ENCODE measurements at places on chromosomes 1 and 21.

DNA sequence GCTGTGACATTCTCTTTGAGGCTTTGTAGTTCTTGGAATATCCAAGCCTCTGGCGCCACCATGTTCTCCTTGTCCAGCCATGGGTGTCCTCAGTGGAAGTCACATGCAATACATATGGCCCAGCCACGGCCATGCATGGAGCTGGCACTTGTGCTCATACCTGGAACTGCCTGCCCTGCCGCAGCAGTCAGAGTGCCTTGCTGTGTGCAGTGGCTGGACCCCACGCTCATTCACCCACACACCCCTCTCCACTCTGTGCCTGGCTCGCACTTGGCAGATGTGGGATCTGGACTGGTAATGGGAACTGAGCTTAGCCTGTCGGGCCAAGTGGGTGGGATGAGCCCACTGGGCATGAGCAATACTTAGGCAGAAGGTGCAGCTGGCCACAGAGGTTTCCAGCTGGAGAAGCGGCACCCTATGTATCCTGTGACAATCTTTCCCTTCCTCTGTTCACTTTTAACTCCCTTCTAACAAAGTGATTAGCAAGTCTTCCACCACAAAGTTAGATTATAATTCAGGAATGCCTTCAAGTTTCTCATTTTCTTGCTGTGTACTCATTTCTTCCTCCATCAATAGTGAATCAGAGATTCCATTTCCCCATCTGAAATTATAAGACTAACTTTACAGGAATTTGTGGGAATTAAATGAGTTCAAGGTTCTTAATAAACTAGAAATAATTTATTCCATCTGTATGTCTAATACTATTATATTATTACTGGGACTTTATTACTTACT lies 351.6 kb upstream of the NCAM2 start:
- DNase-seq, result no peak

DNA sequence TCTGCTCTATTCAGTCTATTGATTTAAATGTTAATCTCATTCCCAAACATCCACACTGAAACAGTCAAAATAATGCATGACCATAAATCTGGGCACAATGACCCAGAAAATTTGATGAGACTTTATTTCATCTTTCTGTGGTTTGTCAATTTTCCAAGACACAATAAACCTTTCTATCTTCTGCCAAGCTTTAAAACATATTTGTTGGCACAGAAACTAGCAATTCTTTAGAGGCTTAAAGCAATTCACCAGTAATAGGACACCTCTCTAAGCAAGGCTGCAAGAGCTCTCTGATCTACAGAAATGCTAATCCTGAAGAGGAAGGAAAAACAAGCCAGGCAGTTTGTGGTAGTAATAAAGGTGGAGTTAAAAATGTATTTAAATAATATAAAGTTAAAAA lies 113.7 kb downstream of the FCRL5 start:
- no peak for DNase-seq

DNA sequence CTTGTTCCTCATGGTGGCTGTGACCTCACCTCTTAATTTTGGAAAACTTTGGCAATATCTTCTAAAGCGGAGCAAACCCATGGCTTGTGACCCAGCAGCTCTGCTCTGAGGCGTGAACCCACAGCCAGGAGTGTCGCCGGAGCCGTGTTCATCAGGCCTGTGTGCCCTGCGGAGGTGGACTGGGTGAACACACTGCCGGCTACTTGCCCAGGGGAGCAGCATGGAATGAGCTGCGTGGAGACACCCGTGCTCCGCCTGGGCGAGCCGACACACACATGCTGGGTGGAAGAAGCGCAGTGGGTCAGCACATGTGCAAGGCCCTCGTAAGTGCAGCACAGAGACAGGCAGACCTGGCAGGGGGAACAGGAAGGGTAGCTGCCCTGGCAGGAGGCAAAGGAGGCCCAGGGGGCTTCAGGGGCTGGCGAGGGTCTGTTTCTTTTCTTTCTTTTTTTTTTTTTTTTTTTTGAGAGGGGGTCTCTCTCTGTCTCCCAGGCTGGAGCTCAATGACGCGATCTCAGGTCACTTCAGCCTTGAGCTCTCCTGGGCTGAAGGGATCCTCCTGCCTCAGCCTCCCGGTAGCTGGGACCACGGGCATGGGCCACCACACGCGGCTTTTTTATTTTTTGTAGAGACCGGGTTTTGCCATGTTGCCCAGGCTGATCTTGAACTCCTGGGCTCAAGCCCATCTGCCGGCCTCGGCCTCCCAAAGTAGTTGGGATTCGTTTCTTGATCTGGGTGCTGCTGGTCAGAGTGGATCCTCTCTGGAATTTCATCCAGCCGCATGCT lies 41.8 kb downstream of the AGPAT3 start:
- no peak for DNase-seq

DNA sequence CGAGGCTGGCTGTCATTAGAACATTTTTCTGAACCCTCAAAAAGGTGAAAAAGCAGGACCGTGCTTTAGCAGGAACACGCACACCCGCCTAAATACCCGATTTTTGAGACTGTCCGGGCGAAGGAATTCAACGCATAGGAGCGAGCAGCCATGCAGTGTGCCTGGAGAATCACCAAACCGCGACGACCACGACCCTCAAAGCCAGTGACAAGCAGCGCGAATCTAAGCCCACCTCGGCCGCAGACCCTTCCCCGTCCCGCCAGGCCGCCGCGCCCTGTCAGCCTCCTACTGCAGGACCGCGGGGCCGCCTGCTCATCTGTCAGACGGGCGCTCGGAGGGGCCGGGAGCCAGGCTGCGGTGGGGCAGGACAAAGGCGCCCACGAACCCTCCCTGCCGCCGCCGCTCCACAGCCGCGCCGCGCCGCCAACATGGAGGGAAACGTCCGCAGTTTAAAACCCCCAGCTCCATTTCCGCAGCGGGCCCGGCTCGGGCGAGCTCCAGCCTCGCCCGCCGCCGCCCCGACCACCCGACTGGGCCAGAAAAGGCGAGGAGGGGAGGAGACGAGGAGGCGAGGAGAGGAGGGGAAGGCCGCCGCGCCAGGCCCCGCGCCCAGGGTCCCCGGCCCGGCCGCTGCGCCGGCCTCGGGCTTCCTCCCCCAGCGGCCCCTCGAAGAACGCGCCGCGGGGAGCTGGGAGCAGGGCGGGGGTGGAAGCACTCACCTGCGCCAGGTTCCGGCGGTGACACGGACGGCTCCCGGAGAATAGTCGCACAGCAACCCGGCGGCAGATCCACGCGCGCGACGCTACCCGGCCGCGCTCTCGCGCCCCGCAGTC lies at the start of gene LBR:
Gene LBR, minus strand, starts transcription at position 804 of the 833 bp plus-strand sequence. CDS start 3,963 bp downstream, outside the sequence.
- DNase-seq, result no peak

DNA sequence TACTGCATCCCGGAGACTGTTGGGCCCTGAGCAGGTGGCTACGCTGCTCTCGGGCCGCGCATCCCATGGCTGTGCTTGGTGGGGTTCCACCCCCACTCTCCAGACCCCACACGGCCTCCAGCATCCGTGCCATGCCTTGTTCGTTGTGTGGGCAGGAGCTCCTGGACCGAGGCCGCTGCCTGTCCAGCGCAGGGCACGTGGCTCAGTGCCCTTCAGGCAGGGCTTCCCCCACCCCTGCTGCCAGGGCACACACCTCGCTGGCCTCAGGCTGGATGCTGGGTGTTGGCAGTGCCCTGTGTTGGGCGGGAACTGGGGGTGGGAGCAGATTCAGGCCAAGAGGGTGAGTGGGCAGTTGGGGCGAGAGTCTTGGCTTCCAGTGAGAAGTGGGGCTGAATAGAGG lies 9.9 kb downstream of the PRKCZ start:
- no peak for DNase-seq

- no peak for DNase-seq
These were observed 11.2 kb downstream of the LAPTM5 start for GRCh38 chr1:30746212-30747032.

GRCh38 chr1:219372916-219373615 lies 199.4 kb downstream of the LYPLAL1 start:
- no peak for DNase-seq

DNA sequence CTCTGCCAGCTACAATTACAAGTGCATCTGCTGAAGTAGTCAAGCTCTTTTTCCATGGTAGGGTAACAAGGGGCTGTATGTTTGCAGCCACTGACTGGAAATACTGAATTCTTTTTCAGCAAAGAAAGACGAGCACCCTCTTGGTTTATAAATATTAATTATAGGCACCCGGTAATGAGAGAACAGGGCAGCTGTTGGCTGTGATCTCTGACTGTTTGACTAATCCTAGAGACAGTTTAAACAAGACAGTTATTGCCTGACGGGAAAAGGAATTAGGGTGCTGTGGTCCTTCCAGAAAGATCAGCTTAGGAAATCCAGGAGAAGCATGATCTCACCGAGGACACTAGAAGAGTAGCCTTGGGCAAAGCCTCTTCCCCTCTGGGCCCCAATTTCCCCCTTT lies 183.7 kb upstream of the ZC3H12A start:
- DNase-seq, result no peak

- no peak for DNase-seq
These were observed 8.5 kb downstream of the ERRFI1 start for GRCh38 chr1:8017495-8018197.

DNA sequence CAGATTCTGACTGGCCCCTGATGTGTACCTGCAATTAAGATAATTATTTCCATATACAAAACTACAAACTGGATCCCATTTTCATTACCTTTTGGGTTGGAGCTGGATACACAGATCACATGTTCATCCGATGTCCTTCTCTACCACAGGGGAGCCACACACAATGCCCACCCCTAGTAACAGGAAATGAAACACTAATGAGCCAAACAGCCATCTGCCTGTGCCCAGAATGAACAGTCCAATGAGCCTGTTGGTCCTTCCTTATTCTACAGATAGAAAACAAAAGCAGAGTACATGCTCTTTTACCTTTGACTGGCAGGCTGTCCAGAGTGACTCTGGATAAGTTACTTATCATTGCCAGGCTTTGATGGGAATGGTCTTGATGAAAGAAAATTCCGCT lies 68.6 kb downstream of the SIPA1L2 start:
- DNase-seq, result no peak

DNA sequence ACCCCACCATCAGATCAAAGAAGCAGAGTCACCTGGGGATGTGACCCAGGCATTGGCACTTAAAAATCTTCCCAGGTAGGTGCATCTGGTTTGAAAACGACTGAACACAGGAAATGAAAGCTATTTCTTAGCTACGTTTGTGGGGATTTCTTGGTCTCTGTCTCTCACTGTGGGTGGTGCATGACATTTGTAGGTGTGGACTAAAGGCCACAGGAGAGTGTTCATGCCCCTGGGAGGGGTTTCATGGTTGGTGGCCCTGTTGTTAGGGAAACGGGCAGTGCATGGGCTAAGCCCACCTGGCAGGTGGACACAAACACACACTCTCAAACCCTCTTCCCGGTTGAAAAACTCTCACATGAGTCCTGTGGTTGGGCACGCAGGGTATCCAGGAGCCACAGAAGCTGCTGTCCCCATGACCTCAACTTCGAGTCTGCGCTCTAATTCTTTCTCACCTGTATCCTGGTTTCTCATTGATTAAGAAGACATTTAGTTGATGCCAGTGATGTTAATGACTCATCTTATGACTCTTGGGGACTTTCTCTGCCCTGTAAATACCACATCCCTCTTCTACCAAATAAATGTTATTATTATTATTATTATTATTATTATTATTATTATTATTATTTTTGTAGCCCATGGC lies 119.4 kb downstream of the MRPS6 start:
- no peak for DNase-seq

DNA sequence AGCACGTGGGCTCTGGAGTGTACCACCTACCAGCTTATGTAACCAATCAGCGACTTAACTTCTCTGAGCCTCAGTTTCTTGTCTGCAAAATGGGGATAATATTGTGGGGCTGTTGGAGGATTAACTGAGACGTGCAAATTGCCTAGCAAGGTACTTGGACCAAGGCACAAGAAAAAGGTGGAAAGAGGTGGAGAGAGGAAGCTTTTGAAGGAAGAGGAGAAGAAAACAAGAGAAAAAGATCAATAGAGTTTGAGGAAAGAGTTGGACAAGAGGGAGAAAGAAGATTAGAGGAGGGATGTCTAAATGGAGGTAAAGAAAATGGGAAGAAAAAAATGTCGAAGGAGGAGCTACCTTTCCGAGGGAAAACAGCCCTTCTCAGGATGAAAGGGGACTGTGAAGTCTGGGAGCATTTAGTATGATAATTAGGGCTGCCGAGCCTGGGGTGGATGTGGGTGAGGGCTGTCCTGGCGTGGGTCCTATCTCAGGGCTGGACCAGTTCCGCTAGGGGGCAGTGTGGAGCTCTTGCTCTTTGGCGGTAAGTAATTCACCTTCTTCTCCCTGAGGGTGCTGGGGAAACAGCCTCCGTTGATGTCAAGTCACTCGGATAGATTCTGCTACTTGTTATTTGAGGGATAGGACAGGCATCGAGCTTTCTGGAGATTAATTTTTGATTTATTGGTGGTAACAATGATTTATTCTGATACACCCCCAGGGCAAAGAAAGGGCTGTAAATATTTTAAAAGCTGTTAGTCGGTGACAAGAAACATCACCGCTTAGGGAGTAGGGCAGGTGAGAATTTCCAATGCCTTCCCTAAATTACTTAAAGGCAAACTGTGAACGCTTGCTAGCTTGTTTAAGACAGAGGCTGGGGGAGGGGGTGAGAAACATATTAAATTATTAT lies 79.0 kb upstream of the NFASC start:
- peak; percentile 76 for DNase-seq

DNA sequence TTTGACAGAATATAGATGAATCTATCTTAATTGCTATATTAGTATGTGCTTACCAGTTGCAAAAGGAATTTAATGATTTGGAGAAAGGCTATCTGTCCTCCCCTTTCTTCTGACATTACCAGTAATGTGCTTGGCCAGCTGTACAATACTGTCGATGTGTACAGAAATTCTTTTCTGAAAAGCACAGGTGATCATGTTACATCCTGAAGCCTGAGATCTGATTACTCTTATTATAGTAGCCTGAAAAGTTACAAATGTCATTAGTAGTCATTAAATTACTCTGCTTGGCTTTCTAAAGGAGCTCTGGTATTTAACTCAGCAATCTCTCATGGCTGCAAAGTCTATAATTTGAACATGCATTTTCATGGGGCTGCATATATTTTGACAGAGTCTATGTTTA lies 209.8 kb downstream of the PTPRC start:
- DNase-seq, result no peak

- DNase-seq, result no peak
These were observed 85.6 kb upstream of the CLDN14 start for GRCh38 chr21:36565540-36565939.

DNA sequence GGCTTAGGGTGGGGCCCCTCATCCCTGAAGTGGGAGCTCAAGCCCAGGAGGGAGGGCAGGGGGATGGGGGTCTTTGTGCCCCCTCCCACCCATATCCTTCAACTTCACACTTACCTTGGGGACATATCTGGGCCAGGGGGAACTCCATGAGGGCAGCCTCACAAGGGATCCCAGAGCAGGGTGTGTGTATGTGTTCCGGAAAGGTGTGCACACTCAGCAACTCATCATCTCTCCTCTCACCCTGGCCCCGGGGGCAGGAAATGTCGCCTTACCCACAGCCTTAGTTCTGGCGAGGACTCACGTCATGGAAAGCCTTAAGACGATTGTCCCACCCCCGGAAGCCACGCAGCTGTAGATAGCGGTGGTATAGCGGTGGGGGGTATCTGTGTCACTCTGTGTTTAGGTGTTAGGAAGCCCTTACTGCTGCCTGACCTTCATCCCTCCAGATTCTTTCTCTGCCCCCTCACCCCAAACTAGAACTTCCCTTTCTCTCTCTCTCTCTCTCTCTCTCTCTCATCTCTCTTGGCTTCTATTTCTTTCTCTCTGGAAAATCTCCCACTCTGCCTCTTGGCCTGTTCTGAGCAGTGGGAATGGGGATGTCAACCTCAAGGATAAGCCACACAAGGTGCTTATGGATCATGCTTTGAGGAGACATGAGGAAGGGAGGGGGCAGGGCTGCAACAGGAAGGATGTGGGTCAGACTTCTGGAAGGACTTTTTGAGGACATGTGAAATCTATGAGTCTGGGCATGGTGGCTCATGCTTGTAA lies at the start of gene SH2D2A:
Gene SH2D2A, minus strand, starts transcription at position 288 of the 768 bp plus-strand sequence. Its CDS starts 140 bp downstream, at position 148.
- peak; percentile 73 for DNase-seq
